ENCODE measurements at places on chromosomes 16 and 17.
A peak's percentile ranks its signal among the peaks of the same experiment; 100 is the strongest.

- DNase-seq, result peak; percentile 77
Observed at GRCh38 chr17:73291260-73291801, 20.5 kb downstream of the CDC42EP4 start.

GRCh38 chr17:36921095-36921851 is 16.0 kb upstream of the LHX1 start:
- no peak for DNase-seq

- DNase-seq, result no peak
Observed at GRCh38 chr16:86876499-86876898, 298.1 kb downstream of the FOXL1 start.

DNA sequence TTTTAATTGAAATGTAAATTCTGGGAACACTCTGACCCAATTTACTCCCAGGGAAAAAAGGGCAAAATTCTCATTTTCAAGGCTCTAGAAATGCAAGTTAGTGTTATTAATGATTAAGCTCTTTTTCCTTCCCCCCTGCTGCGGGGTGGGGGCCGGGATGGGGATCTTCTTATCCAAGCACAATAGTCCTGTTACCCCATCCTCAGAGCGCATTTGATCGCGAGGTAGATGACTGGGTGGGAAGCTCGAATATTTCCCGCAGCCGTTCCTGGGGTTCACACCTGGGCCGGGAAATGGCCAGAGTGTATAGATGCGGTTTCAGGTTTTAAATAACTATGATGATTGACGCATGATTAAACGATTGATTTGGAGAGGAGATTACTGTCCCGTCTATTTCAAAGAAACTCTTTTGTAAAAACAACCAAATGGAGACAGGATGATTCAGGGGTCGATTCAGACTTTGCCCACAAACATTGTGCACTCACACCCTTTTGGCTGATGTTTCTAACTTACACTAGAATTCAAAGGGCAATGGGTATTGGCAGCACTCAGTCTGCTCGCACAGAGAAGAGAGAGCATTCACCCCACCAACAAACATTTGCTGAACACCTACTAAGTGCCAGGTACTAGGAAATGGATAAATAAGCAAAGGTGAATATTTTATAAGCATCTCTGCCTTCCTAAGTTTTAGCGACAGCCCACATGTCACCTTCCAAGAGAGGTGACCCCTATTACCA is 55.0 kb downstream of the SALL1 start:
- DNase-seq, result no peak

- no peak for DNase-seq
Observed at GRCh38 chr17:65041518-65041917, 15.0 kb downstream of the GNA13 start.

GRCh38 chr17:18866866-18867813 is 9.2 kb downstream of the PRPSAP2 start:
- DNase-seq, result no peak

DNA sequence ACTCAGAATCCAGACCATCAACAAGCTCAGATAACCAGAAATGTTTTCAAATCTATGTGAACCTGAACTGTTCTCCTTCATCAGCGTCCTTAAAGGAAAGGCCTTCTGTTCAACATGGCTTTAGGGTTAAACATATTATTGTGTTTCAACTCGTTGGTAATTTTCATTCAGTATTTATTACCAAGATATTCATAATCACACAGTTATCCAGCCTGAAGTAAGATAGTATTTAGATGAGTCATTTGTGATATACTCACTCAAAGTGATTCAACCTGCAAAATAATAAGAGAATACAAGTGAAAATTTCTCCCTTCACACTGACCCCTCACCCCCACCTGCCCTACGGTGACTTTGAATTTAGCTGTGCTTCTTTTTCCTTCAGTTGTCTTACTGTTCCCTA is 3.0 kb downstream of the CYLD start:
- DNase-seq, result no peak

DNA sequence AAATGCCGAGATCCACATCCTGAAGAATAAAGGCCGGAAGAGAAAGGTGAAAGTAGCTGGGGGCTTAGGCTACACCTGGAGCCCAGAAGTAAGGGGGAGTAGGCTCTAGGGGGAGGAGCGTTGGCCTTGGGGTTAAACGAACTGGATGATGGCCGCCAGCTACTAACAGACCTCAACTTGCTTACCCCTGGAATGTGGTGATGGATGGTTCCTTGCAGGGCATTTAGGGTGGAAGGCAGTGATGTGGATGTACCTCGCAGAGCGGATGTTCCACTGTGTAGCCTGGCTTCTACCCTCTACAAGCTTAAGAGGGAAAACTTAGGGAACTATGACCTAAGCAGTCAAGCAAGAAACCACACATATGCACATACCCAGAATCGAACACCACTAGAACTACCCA is 2.3 kb upstream of the MAZ start:
- no peak for DNase-seq

DNA sequence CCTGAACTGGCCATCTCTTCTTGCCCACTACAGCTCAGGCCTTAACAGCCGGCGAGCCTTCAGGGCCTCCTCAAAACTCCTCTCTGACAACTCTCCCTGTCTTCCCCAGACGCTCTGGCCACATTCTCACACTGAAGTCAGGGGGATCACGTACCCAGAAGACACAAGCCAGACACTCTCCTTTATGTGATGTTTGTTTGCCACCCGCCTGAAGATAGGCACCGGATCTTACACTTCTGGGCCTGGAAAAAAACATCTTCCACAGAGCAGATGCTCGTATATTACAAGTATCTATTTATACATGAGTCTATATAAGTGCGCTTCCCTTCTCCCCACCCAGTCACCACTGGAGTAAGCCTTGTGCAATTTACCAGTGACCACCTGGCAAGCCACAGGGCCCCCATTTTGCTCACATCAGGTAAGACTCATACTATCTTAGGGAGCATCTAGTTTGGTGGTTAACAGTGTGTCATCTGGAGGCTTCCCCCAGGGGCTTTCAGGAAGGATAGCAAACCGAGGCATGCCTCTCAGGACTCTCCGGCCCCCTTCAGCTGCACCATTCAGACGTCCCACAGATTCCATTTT is 349.4 kb downstream of the SOX9 start:
- no peak for DNase-seq

GRCh38 chr17:71180801-71181385 is 939.9 kb upstream of the SOX9 start:
- peak; percentile 58 for DNase-seq

GRCh38 chr17:33732116-33732515 is 439.0 kb upstream of the ASIC2 start:
- DNase-seq, result no peak

GRCh38 chr16:57361404-57361803 is 2.8 kb downstream of the CCL22 start:
- no peak for DNase-seq

DNA sequence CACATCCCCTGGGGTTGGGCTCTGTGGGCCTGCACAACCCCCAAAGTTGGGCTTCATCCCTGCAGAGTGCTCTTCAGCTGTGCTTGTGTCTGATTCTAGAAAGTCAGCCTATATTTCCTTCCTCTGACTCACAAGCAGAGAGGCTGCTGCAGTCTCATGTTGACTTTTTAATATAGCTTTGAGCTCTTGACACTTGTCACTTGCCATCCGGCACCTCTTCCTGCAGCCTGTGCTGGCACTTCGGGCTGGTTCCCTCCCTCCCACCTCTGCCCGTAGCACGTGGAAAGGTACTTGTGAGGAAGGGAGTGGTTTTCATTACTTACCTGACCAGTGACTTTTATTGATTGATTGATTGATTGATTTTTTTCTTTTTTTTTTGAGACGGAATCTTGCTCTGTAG is 19.0 kb upstream of the JPT2 start:
- DNase-seq, result no peak

DNA sequence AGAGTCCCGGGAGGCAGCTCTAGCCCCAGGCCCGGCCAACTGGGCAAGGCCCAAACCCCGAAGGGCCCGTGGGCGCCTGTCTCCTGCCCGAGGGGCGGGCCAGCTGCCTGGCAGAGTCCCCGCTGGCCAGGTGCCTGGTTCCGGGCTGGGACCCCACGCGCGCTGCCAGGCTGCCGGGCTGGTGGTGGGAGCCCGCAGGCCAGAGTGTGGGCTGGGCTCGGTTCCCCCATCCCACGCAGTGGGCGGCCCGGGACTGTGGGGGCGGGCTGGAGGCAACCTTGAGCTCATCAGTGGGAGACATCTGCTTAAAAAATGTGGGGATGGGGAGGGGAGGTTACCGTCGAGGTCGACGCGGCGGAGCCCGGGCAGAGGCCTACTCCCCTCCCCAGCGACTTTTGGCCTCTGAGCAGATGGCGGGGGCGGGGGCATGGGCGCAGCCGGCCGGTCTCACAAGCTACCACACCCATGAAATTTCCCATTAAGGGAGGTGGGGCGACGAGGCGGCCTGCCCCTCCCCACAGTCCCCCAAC is 176.4 kb upstream of the GSE1 start:
- no peak for DNase-seq

DNA sequence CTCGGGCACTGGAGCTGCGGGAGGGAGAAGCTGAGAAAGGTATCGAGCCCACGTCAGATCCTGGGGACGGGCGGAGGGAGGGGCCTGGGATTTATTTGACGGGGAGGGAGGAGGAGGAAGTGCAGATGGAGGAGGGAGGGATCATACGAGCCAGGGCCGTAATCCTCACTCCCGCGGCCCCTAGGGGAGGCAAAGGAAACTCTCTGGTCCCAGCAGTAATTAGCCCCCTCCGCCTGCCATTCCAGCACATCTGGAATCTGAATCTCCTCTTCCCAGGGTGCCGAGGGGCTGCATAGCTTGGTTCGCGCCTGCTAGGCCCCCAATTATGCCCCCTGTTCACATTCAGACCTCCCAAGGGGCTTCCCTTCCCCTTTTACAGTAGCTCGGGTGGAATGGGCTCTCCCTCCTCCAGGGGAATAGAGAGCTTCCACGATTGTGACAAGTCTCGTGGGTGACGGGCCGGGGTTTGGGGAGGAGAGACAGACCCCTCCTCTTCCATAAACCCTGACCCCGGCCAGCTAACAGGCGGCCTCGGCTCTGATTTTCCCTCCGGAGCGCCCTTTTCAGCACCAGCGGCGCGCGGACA is at the start of gene SEZ6L2:
TSS of gene SEZ6L2 (minus strand) at position 35 of the 586 bp plus-strand sequence. CDS start 531 bp downstream, outside the sequence.
- peak; percentile 46 for DNase-seq

DNA sequence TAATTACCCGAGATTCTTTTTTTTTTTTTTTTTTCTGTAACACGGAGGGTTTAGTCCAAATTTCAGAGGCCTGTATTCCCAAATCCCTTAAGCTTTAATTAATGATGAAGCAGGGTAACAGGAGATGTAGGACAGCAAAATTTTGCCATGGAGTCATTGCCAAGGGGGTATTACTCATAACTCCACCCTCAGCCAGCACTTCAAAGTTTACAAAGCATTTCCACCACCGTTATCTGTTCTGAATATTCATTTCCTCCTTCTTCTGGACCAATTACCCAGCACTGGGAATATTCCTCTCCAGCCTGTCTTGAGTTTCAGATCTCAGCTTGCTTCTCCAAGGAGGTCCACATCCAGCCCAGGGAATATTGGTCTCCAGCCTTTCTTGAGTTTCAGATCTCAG is 747.5 kb upstream of the EEF2KMT start:
- no peak for DNase-seq

- DNase-seq, result no peak
Observed at GRCh38 chr16:56341656-56342399, 83.5 kb downstream of the AMFR start.

- DNase-seq, result no peak
Observed at GRCh38 chr17:81885454-81885853, 5.9 kb downstream of the ALYREF start.

GRCh38 chr17:10063730-10064241 is 134.6 kb downstream of the GAS7 start:
- DNase-seq, result no peak

- DNase-seq, result no peak
Observed at GRCh38 chr17:574061-574460, 140.6 kb downstream of the VPS53 start.
